ENCODE measurements at places on chromosomes 13 and 19.

GRCh38 chr19:45142726-45143110 is 18.1 kb downstream of the NKPD1 start:
- no peak for DNase-seq

DNA sequence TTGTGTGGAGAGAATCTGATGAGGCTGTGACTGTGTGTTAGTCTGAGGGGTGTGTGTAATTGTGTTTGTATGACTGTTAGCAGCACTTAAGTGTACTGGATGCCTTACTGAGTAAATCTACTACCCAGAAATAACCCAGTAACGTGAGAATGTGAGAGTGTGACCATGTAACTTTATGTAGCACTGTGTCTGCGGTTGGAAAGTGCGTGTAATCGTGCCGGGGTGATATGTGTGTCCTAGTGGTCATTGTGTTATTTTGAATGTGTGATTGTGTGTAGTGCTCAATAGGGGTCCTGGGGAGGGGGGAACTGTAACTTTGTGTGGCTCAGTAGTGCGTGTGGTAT is 550 bp downstream of the ZNF383 start:
- peak; percentile 37 for DNase-seq

GRCh38 chr13:40480915-40481516 is 185.4 kb downstream of the FOXO1 start:
- DNase-seq, result no peak

- no peak for DNase-seq
These were observed 347.4 kb downstream of the FGF9 start for GRCh38 chr13:22018076-22018835.

- DNase-seq, result no peak
These were observed 24.9 kb downstream of the NFILZ start for GRCh38 chr19:8655340-8655709.

DNA sequence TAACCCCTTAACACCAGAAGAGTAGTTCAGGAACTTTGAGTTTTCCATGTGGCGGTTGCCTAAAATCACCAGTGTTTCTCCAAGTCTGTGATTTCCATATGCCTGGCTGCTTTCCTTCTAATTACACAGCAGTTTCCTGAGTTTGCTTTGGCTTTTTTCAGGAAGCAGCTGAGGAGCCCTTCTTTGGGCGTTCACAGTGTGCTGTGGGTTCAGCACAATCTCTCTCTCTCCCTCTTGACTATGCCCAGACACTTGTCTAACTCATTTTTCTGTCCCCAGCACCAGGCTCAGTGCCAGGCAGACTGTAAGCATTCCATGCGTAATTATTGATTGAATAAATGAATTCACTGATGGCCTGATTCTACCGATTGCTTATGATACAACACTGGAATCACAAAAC is 19.7 kb downstream of the SCEL start:
- no peak for DNase-seq

GRCh38 chr13:67100730-67101129 is 129.4 kb downstream of the PCDH9 start:
- DNase-seq, result no peak
